ENCODE measurements at places on chromosomes 7 and 10.
A peak's percentile ranks its signal among the peaks of the same experiment; 100 is the strongest.

- no peaks in the 10 kb centered on the region for H3K27me3 ChIP-seq
- peaks cover 4% of the 10 kb centered on the region for H3K4me1 ChIP-seq
- H3K36me3 ChIP-seq = no peaks in the 10 kb centered on the region
- peak overlapping the region; percentile 79 for H3K4me3 ChIP-seq
- H3K27ac ChIP-seq = no peak overlapping the region
Observed at GRCh38 chr7:98399462-98399861, 1.4 kb downstream of the BAIAP2L1 start.

DNA sequence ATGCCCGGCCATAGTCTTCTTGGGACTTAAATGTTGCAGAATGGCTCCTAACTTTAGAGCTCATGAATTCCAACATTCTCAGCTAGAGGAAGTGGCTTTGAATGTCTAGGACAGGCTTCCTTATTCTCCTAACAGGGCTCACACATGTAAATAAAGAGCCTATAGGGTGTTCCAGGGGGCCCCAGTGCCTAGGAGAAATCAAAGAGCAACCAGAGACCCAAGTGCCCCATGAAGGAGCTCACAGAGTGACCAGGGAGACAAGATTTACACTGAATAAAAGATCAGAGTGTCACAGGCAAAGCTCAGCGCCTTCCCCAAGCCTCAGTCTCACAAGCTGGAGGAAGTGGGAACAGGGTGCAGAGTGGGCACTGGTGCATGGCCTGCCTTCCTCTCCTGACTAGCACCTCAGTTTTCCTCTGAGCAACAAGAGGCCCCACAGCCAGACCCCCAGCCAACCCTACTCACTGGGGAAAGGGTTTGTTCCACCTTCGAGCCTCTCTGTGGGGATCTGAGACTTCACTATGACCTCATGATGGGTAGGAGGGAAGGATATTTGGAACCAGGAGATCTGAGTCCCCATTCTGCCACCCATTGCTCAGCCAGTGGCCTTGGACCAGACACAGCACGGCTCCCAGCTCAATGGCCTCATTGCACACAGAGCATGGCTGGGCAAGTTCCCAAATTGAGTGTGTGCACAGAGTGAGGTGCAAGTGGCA lies 16.0 kb downstream of the TMEM273 start:
- no peaks in the 10 kb centered on the region for H3K36me3 ChIP-seq
- no peak overlapping the region for H3K27ac ChIP-seq
- H3K4me1 ChIP-seq = peaks cover 4% of the 10 kb centered on the region
- no peak overlapping the region for H3K4me3 ChIP-seq
- no peak for DNase-seq
- no peaks in the 10 kb centered on the region for H3K27me3 ChIP-seq

GRCh38 chr10:120103738-120104560 lies 211.4 kb downstream of the SEC23IP start:
- no peaks in the 10 kb centered on the region for H3K36me3 ChIP-seq
- DNase-seq = no peak
- no peaks in the 10 kb centered on the region for H3K4me1 ChIP-seq
- no peak overlapping the region for H3K27ac ChIP-seq
- no peak overlapping the region for H3K4me3 ChIP-seq
- H3K27me3 ChIP-seq = no peaks in the 10 kb centered on the region

GRCh38 chr7:514651-515598 lies 4.7 kb downstream of the PDGFA start:
- H3K36me3 ChIP-seq = no peaks in the 10 kb centered on the region
- no peak for DNase-seq
- H3K4me3 ChIP-seq = no peak overlapping the region

GRCh38 chr10:131959841-131960240 lies 21.9 kb downstream of the BNIP3 start:
- DNase-seq = no peak
- no peaks in the 10 kb centered on the region for H3K4me1 ChIP-seq
- H3K27ac ChIP-seq = no peak overlapping the region
- no peak overlapping the region for H3K4me3 ChIP-seq
- no peaks in the 10 kb centered on the region for H3K27me3 ChIP-seq

GRCh38 chr10:60358282-60358681 lies 31.4 kb downstream of the ANK3 start:
- DNase-seq = no peak
- no peaks in the 10 kb centered on the region for H3K4me1 ChIP-seq
- H3K4me3 ChIP-seq = no peak overlapping the region
- no peaks in the 10 kb centered on the region for H3K27me3 ChIP-seq
- no peak overlapping the region for H3K27ac ChIP-seq

DNA sequence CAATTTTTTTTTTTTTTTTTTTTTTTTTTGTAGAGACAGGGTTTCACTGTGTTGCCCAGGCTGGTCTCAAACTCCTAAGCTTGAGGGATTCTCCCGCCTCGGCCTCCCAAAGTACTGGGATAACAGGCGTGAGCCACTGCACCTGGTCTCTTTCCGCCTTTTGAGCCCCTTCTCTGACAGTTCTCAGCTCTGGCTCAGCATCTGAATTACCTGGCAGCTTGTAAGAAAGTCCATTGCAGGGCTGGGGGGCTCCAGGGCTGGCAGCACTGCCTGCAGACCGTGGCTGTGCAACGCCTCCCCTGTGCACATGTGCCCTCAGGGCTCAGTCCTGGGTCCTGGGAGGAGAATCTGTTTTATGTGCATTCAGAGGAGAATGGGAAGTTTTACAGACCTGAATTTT lies 37.6 kb downstream of the VWA2 start:
- H3K36me3 ChIP-seq = no peaks in the 10 kb centered on the region
- no peak overlapping the region for H3K4me3 ChIP-seq
- DNase-seq = no peak
- H3K27ac ChIP-seq = no peak overlapping the region

- DNase-seq = no peak
- H3K27ac ChIP-seq = no peak overlapping the region
- H3K4me1 ChIP-seq = no peaks in the 10 kb centered on the region
Observed at GRCh38 chr10:48239618-48240017, 34.9 kb downstream of the FRMPD2 start.

DNA sequence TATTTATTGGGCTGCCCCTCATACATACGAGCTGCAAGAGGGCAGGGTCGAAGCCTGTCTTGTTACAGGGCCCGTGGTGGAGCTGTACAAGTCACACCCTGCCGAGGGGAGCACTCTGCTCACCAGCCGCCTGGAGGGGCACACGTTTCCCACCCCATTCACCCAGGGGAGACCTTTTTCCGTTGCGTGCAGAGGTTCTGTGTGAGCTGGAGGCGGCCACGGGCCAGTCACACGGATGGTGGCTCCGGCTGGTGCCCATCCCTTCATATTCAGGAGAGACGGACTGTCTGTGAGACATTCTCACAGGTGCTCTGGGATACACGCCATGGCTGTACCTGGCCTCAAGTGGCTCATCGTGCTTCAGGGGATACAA lies 47.9 kb upstream of the FAM20C start:
- H3K4me3 ChIP-seq = no peak overlapping the region
- DNase-seq = no peak
- H3K4me1 ChIP-seq = no peaks in the 10 kb centered on the region
- H3K27me3 ChIP-seq = no peaks in the 10 kb centered on the region
- no peak overlapping the region for H3K27ac ChIP-seq

GRCh38 chr10:42970451-42971250 lies 106.2 kb upstream of the RET start:
- DNase-seq = no peak
- H3K36me3 ChIP-seq = no peaks in the 10 kb centered on the region
- no peaks in the 10 kb centered on the region for H3K4me1 ChIP-seq
- no peaks in the 10 kb centered on the region for H3K27me3 ChIP-seq
- H3K4me3 ChIP-seq = no peak overlapping the region
- no peak overlapping the region for H3K27ac ChIP-seq

DNA sequence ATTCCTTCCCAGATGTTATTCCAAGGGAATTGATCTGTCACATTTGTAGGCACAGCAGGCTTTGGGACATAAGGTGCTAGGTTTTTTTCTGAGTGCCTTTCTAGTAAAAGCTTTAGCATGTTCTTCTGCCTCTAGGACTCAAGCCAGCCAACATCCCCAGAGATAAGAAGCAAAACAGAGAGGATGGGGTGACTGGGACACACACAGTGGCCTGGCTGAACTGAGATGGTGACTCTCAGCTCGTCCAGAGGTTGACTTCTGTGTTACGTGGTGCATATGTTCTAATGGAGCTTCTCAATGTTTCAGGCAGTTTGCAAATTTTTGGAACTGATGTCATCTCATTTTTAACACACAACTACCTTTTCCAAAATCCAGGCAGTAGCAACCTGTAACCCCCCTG lies 188.1 kb upstream of the CELF2 start:
- DNase-seq = no peak
- H3K4me1 ChIP-seq = no peaks in the 10 kb centered on the region
- H3K27ac ChIP-seq = no peak overlapping the region
- H3K4me3 ChIP-seq = no peak overlapping the region

- no peak overlapping the region for H3K27ac ChIP-seq
- H3K4me3 ChIP-seq = no peak overlapping the region
- H3K4me1 ChIP-seq = no peaks in the 10 kb centered on the region
- H3K36me3 ChIP-seq = no peaks in the 10 kb centered on the region
Observed at GRCh38 chr10:29248158-29248557, 40.7 kb upstream of the LYZL1 start.

DNA sequence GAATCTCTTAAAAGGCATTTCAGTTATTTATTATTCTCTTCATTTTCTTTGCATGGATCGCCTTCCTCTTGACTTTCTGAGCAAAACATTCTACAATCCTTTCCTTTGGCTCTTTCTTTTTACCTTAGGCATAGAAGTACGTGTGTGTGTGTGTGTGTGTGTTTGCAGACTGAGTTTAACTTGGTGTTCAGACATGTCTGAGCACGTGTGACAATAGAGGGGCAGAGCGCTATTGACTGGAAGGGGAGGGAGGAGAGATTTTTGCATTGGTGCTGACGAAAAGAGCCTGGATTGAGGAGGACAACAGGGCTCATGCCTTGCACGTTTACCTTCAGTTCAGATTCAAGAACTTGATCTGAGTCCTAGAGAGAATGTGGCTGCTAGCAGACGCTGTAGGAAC lies 129.8 kb downstream of the SEC23IP start:
- DNase-seq = no peak
- H3K4me1 ChIP-seq = no peaks in the 10 kb centered on the region
- no peaks in the 10 kb centered on the region for H3K36me3 ChIP-seq
- H3K27ac ChIP-seq = no peak overlapping the region
- H3K4me3 ChIP-seq = no peak overlapping the region
- no peaks in the 10 kb centered on the region for H3K27me3 ChIP-seq

GRCh38 chr7:148116195-148116594 lies 474.4 kb upstream of the C7orf33 start:
- no peaks in the 10 kb centered on the region for H3K27me3 ChIP-seq
- H3K4me1 ChIP-seq = no peaks in the 10 kb centered on the region
- peak; percentile 80 for DNase-seq
- no peak overlapping the region for H3K4me3 ChIP-seq
- no peaks in the 10 kb centered on the region for H3K36me3 ChIP-seq

DNA sequence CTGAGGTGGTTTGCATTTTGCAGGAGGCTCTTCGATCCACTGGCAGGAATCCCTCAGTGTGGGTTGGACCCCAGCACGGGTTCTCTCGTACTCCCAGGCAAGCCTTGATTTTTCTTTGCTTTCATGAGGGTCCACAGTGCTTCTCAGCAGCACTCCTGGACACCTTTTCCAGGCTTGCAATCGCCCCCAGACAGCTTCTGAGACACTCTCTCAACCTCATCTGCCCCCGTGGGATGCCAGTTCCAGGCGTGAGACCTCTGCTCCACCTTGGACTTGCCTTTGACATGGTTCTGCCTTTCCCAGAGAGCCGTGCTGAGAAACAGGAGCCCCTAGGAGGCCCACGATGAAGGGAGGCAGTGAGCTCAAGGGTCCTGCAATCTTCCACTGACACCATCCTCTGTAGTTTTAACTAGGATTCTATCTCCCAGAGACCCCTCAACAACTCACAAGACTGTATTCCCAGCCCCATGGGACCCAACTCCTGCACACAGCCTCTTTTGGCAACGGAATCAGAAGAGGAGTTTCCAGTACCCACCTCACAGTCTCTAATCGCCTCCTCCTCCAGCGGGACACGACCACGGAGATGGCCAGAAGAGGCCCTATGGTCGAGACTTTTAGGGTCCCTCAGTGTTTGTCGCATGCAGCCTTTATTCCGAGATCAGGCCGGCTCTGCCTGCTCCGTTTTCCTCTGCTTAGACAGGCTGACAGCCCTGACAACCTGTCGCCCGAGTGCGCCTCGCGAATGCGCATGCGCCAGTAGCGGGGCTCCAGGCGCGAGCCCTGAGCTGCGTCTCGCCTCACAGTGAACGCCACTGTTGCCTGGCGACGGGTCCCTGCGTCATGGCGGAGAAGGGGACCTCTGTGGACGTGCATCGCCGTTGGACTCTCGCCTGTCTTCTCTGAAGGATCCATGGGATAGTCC lies 26.0 kb upstream of the ZNF273 start:
- no peaks in the 10 kb centered on the region for H3K36me3 ChIP-seq
- no peak overlapping the region for H3K4me3 ChIP-seq
- peaks cover 4% of the 10 kb centered on the region for H3K27me3 ChIP-seq
- no peaks in the 10 kb centered on the region for H3K4me1 ChIP-seq
- DNase-seq = peak; percentile 39

- H3K4me3 ChIP-seq = no peak overlapping the region
- no peaks in the 10 kb centered on the region for H3K36me3 ChIP-seq
- no peak overlapping the region for H3K27ac ChIP-seq
Observed at GRCh38 chr7:120502825-120503224, 229.8 kb downstream of the KCND2 start.

DNA sequence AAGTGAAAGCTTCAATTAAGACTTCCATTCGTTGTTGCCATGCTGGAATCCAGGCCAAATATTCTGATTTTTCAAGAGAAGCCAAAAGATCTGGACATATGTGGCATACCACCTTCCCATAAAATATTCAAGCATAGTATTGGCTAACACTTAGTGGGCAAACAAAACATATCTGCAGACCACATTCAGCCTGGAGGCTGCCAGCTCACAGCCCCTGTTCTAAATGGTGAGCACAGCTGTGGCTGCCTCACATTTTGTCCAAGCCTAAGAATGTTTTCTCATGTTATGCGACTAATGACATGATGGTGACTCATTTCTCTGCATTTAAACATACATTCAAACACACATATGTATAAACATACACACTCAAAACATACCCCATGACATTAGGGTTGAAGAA lies 10.6 kb upstream of the CALU start:
- no peak overlapping the region for H3K4me3 ChIP-seq
- H3K27me3 ChIP-seq = no peaks in the 10 kb centered on the region
- H3K27ac ChIP-seq = no peak overlapping the region
- DNase-seq = no peak
- H3K36me3 ChIP-seq = no peaks in the 10 kb centered on the region
- H3K4me1 ChIP-seq = peaks cover 4% of the 10 kb centered on the region

DNA sequence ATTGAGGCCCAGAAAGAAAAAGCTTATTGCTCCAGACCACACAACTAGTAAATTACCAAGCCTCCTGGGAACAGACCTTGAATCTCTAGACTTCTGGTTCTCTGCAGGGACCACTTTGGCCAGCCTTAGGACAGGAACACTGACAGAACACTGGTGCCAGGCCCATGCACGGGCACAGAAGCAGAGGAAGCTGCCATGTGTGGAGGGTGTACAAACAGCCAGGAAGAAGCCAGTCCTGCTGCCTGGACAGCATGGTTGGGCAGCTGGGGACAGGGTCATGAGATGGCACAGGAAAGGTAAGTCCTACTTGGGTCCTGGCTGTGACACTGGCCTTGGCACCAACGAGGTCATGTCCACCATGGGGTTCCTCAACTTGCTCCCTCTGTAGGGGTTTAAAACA lies 19.2 kb downstream of the MMRN2 start:
- H3K27ac ChIP-seq = no peak overlapping the region
- H3K27me3 ChIP-seq = no peaks in the 10 kb centered on the region
- H3K4me1 ChIP-seq = no peaks in the 10 kb centered on the region

- no peaks in the 10 kb centered on the region for H3K27me3 ChIP-seq
- no peak overlapping the region for H3K4me3 ChIP-seq
- no peak for DNase-seq
- no peaks in the 10 kb centered on the region for H3K36me3 ChIP-seq
- H3K27ac ChIP-seq = no peak overlapping the region
Observed at GRCh38 chr10:124348801-124349200, 69.9 kb downstream of the OAT start.

Data from MM.1S (cell line).